Cortex of kidney (tissue), 1 donor: ENCODE measurements at places on chromosomes 3 and 15.

DNA sequence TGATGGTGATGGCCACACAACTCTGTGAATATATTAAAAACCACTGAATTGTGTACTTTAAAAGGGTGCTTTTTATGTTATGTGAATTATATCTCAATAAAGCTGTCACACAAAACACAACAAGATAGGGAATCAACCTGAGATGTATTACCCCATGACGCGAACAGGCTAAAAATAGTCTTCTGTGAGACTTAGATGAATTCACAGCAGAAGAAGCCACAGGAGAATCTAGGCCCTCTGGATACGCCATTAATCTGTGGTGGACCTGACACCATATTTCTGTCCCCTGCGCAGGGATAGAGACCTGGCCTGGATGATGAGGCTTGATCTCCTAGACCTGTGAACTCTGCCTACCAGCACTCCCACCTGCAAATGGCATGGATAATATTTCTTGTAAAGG lies 146.0 kb upstream of the HACD2 start:
- DNase-seq, result no peak

DNA sequence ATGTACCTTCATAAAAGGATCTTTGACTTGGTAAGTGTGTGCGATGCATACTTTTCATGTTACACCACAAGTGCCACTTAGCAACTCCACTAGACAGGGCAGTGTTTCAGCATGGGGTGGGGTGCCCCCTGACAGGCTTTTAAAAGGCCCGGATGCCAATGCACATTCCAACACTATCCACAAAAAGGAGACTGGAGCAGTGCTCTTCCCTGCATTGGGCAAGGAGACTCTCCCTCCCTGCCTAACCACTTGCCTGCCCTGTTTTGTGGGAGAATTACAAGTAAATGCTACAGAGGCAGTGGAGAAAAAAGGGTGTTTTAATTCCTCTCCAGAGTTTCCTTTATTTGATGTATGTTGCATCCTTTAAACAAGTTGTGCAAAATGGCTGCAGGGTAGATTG lies 1.7 kb upstream of the RARB start:
- DNase-seq, result no peak

DNA sequence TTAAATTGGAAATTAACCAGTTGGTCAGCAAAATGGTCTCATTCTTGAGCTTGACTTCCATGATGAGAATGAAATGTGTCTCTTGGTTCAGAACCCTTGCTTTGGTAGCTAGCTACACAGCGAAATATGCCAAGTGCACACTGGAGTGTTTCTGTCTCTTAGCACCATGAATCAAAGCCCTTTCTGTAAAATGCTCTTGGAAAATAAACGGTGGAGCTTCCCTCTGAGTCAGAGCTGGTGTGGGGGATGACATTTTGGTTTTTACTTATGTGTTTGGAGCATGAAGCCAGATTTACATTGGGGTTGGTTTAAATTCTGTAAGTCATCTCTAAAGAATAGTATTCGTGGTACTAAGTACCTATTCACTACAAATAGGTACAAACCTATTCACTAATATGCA lies 85.1 kb upstream of the NANOGP8 start:
- DNase-seq, result no peak

DNA sequence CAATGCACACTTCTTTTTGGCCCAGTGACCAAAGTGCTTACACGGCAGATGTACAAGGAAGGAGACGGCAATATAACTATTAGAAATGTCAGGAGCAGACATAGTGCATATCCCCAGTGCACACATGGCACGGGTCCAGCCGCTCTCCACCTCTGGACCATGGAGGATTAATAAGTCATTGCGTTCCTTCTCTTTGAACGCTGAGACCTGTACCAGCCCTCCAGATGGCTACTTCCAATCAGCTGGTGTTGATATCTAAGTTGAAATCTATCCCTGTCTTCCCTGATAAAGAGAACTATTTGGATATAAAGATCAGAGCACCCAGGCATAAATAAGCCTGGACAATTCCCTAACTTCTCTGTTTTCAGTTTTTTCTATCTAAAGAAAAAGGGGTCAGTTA lies 212.5 kb downstream of the CADPS start:
- DNase-seq, result no peak

GRCh38 chr15:72873379-72874233 lies 90.0 kb upstream of the ADPGK start:
- no peak for DNase-seq

GRCh38 chr3:117141812-117142211 lies 432.2 kb downstream of the TUSC7 start:
- DNase-seq, result no peak

GRCh38 chr3:119700920-119701734 lies 1.7 kb upstream of the CFAP91 start:
- DNase-seq, result no peak

DNA sequence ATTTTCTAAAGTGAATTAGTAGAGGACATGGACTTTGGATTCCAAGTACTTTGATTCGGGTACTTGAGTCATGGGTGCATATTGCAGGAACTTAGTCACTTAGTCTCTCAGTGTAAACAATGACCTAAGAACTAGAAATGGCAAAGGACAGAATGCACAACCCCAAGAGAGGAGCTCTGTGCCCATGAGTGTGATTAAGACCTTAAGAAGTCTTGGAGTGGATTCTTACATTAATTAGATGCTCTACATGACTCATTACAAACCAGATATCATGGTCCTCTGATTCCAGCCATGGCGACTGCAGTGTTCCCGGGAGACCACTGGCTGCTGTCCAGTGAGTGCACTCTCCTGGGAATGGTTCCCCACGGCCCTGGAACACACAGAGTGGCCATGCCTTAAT lies 251.5 kb downstream of the GABRG3 start:
- DNase-seq, result no peak

DNA sequence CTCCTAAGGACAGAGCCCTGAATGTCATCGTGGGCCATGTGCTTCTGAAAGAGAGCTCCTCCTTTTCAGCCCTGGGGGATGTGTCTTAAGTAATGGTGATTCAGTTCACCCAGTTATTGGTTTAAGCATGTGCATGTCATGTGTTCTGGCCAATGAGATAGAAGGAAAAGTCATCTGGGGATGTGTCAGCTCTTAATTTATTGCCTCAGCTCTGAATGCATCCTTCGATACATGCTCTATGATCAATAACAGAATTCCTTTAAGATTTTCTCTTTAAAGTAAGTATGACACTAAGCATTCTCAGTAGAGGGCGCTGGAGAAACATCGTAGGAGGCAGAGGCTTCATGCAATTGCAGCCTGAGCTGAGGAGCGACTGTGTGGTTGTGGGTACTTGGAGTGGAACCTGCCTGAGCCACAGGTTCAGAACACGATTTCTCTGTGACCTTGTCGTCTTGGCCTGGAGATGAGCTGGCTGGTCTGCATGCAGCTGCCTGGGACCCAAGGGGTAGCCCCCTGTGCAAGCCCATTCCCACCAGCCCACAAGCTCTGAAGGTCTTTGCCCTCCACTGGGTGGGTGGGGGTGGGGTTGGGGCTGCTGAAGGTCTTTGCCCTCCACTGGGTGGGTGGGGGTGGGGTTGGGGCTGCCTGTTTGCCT lies 69.5 kb downstream of the C3orf38 start:
- DNase-seq, result no peak

- no peak for DNase-seq
These were observed 70.2 kb upstream of the BFSP2 start for GRCh38 chr3:133329626-133330025.

- no peak for DNase-seq
These were observed 53.6 kb downstream of the TCF12 start for GRCh38 chr15:56972016-56972415.

- DNase-seq, result no peak
These were observed 139.0 kb downstream of the MCTP2 start for GRCh38 chr15:94370206-94370935.

GRCh38 chr3:46663591-46664135 lies 29.8 kb downstream of the ALS2CL start:
- DNase-seq, result no peak

- DNase-seq, result no peak
These were observed 19.0 kb downstream of the GORASP1 start for GRCh38 chr3:39088456-39088855.

- no peak for DNase-seq
These were observed 48.1 kb upstream of the EPHA3 start for GRCh38 chr3:89059211-89059925.

DNA sequence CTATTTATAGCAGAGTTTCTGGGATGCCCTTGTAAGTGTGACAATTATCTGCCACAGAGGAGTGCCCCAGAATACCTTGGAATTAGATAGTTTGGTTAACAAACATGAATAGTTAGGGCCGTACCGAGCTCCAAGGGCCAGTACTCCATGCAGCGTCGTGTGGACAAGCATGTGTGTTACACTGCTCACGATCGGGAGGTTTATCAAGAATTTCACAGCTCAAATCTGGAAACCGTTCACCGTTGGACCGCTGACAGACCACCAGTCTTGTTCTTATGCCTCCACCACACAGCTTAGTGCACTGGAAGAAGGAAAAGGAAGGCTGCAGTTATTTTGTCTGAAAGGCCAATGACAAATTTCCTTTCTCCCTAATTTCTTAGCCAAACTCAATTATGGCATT lies 93.7 kb downstream of the ADAMTS9 start:
- DNase-seq, result no peak

GRCh38 chr15:43776101-43776717 lies 557 bp downstream of the ELL3 start:
- DNase-seq, result no peak

DNA sequence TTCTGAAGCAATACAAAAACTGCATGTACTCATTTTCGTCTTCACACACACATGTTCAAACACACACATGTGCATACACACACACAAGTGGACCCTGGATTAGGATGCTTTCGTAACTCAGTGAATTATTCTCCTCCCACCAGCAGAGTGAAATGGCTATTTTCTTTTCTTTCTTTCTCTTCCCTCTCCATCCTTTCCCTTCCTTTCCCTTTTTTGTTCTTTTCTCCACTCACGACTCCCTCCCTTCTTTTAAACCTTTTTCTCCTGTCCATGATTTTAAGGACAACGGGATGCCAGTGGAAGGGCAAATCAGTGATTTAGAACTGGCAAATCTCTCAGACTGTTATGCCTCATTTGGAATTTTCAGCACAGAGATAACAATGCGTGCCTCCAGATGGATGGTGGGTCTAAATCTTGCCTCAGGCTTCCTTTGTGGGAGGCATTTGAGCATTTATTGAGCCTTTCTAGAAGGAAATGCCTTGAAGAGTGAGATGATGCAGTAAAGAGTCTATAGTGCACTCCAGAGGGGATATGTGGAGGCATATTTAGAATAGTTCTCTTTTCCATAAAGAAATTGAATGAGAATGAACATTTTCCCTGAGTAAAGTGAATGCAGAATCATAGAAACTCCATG lies 130.4 kb upstream of the SLC7A14 start:
- no peak for DNase-seq

- DNase-seq, result no peak
These were observed 41.2 kb downstream of the RGMA start for GRCh38 chr15:93047621-93048425.

DNA sequence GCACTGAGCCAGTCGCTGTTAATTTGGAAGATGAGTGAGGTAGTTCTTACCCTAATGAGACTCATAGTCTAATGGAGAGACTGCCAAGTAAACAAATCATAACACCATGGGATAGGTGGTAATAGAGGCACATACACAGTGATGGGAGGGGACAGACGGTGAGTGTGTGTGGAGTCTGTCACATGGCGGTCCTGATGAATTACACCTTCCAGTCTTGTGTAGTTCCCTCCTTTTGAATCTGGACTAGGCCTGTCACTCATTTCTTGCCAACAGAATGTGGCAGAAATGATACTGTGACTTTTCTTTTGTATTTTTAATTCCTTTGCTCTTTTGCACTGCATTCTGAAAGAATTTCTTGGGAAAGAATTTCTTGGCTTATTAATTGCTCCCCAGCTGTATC lies 78.1 kb downstream of the NR1D2 start:
- no peak for DNase-seq
